ENCODE measurements at places on chromosomes 6 and 20. TPM values are rescaled to one million over a fixed set of nuclear protein-coding genes. Genes with fewer than 3 reads are reported as not detected.

DNA sequence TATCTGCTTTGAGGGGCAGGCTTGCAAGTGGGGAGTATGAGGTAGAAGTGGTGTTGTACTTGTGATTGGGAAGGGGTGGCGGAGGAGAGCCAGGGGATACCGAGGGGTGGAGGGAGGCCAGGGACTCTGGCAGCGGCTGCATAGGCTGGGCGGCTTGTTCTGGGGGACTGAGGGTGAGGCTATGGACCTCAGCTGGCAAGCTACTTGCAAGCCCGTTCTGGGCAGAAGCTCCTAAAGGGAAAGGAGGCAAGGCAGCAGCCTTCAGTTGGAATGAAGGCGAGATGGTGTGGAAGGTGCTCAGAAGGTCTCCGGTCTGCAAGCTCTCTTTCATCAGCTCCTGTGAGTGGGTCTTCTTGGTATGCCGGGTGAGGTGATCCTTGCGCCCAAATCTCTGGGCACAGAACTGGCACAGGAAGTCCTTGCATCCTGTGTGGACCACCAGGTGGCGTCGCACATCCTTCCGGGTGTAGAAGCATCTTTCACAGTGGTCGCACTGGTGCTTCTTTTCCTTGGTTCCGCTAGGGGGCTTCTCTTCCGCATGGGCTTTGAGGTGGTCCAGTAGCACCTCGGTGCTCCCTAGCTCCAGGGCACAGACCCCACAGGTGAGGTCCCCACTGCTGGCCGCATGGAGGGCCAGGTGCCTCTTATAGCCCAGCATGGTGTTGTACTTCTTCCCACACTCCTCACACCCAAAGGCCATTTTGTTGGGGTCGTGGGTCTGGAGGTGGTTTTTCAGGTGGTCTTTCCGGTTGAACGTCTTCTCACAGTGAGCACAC lies 66.0 kb downstream of the PLAGL1 start:
- peak; percentile 10 for ATAC-seq

DNA sequence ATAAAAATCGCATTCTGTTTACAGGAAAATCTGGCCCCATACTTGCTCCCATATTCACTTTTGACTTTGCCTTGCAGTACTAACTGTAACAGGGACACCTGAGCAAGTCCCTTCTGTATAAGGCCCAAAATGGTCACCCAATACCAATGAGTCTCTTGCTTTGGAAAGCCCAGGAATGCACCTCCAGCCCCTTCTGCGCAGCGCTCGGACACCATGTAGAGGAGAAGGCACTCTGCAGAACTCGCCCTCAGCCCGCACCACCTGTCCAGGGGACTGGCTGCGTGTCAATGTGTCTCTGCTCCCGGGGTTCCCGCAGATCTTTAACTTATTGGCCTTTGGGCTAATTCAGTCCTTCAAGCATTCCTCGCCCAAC lies 746 bp upstream of the PRND start:
- ATAC-seq: peak; percentile 17

- peak; percentile 87 for ATAC-seq
Observed at GRCh38 chr6:17987697-17988421, 424 bp upstream of the KIF13A start.

GRCh38 chr6:3385660-3386151 lies 71.1 kb downstream of the SLC22A23 start:
- peak; percentile 54 for ATAC-seq

GRCh38 chr6:152189736-152190135 lies 382.3 kb downstream of the ESR1 start:
- no peak for ATAC-seq

The THBD gene
- 12.0 TPM for total RNA-seq

- ATAC-seq: no peak
Observed at GRCh38 chr6:44542401-44543116, 155.1 kb downstream of the CDC5L start.

GRCh38 chr6:109508166-109508860 lies 25.3 kb upstream of the ZBTB24 start:
- ATAC-seq: no peak

GRCh38 chr6:134925800-134926199 lies 24.1 kb downstream of the ALDH8A1 start:
- ATAC-seq: no peak

The BIRC7 gene
- total RNA-seq: not detected

GRCh38 chr6:119350952-119351372 lies 1.4 kb upstream of the MAN1A1 start:
- no peak for ATAC-seq

GRCh38 chr20:49705358-49705757 lies 8.3 kb downstream of the B4GALT5 start:
- ATAC-seq: no peak

The IP6K3 gene
- total RNA-seq: 5.5 TPM

The RAD21L1 gene
- total RNA-seq: not detected

GRCh38 chr6:76435174-76435573 lies 362.7 kb upstream of the IMPG1 start:
- no peak for ATAC-seq

The ZKSCAN3 gene
- 9.2 TPM for total RNA-seq

GRCh38 chr6:147260091-147260490 lies 55.9 kb downstream of the STXBP5 start:
- ATAC-seq: no peak

GRCh38 chr6:90701146-90701781 lies 114.4 kb upstream of the MAP3K7 start:
- ATAC-seq: no peak

DNA sequence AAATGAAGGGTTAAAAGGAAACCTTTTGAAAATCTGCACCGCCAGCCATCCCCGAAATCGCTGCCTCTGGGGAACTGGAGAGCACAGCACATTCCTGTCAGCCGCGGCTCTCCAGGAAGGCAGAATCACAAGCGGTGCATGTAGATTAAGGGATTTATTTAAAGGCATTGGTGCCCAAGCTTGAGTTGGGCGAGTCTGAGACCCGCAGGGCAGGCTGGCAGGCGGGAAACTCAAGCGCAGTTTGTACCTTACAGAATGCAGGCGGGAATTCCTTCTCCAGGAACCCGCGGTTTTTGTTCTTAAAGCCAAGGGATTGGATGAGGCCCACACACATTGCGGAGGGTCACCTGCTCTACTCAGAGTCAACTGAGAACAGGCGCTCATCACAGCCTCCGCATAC lies 10.8 kb downstream of the GPR31 start:
- ATAC-seq: no peak

GRCh38 chr6:149366267-149366921 lies 33.7 kb upstream of the SUMO4 start:
- ATAC-seq: no peak

GRCh38 chr6:137471986-137472385 lies 22.2 kb downstream of the OLIG3 start:
- no peak for ATAC-seq

The ZNF334 gene
- total RNA-seq: 6.5 TPM

GRCh38 chr20:57405236-57406016 lies 14.2 kb downstream of the RBM38 start:
- no peak for ATAC-seq
